ENCODE measurements at places on chromosomes 5 and 9. TPM values are rescaled to one million over a fixed set of nuclear protein-coding genes. Genes with fewer than 3 reads are reported as not detected.

TARS1 gene
- 178 TPM for total RNA-seq

TMEM215 gene
- not detected for total RNA-seq

SLCO4C1 gene
- total RNA-seq: 0.50 TPM

RPS14 gene
- total RNA-seq: 3,106 TPM

C9orf153 gene
- not detected for total RNA-seq

PCDHGA12 gene
- 8.4 TPM for total RNA-seq

LCN15 gene
- total RNA-seq: not detected

OTP gene
- total RNA-seq: not detected

UBLCP1 gene
- 15.9 TPM for total RNA-seq

FBP2 gene
- total RNA-seq: not detected

CER1 gene
- not detected for total RNA-seq

NOP16 gene
- 22.5 TPM for total RNA-seq

FCN1 gene
- total RNA-seq: not detected

SPINK1 gene
- total RNA-seq: not detected

SPATA31E1 gene
- not detected for total RNA-seq

HTR1A gene
- not detected for total RNA-seq

TICAM2 gene
- total RNA-seq: 4.5 TPM

SPATA31C1 gene
- not detected for total RNA-seq

SLC25A25 gene
- 11.4 TPM for total RNA-seq

PTPN3 gene
- total RNA-seq: 1.6 TPM

FREM1 gene
- total RNA-seq: 0.30 TPM

TNFSF15 gene
- under 0.01 TPM for total RNA-seq

BTNL8 gene
- not detected for total RNA-seq

Data from bronchus fibroblast of lung (primary cell).